ENCODE measurements at places on chromosomes 11 and 22. TPM values are rescaled to one million over a fixed set of nuclear protein-coding genes. Genes with fewer than 3 reads are reported as not detected.

LRRC32 gene
- 21.8 TPM for total RNA-seq

MCAM gene
- total RNA-seq: 146 TPM

P2RY2 gene
- 0.84 TPM for total RNA-seq

OR52N4 gene
- not detected for total RNA-seq

RIC3 gene
- 0.18 TPM for total RNA-seq

DHCR7 gene
- 5.7 TPM for total RNA-seq

APOBEC3B gene
- total RNA-seq: 1.7 TPM

Data from muscle of leg (tissue), 16 donors.